ENCODE measurements at places on chromosomes 1 and 21. TPM values are rescaled to one million over a fixed set of nuclear protein-coding genes. Genes with fewer than 3 reads are reported as not detected.
A peak's percentile ranks its signal among the peaks of the same experiment; 100 is the strongest.

- DNase-seq, result peak; percentile 65
These were observed 590 bp downstream of the CNN3 start for GRCh38 chr1:94926126-94926914.

DNA sequence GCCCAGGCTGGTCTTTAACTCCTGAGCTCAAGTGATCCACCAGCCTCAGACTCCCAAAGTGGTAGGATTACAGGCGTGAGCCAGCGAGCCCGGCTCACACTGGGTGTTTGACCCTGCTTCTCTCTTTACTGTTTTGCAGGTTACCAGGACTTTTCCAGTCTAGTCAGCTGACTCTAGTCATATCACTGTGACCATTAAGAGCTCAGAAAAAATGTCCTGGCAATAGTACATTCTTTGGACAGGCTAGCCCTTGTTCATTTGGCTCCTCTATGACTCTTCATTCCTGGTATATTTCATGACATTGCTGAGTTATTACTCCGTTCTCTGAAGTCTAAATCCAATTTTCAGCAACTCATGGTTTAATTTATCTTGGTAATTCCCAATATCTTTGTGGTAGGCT, 8.0 kb upstream of the CA6 start:
- no peak for DNase-seq

DNA sequence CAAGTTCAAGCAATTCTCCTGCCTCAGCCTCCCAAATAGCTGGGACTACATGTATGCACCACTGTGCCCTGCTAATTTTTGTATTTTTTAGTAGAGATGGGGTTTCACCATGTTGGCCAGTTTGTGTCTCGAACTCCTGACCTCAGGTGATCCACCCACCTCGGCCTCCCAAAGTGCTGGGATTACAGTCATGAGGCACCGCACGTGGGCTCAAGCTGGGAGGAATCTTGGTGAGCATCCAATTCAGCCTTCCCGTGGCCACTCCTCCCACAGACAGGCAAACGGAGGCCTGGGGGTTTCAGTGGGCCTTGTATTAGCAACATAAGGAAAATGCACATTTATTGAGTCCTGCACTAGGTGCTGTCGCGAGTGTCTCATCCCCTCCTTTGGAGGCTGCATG, 24.5 kb upstream of the VWA5B1 start:
- DNase-seq, result no peak

DNA sequence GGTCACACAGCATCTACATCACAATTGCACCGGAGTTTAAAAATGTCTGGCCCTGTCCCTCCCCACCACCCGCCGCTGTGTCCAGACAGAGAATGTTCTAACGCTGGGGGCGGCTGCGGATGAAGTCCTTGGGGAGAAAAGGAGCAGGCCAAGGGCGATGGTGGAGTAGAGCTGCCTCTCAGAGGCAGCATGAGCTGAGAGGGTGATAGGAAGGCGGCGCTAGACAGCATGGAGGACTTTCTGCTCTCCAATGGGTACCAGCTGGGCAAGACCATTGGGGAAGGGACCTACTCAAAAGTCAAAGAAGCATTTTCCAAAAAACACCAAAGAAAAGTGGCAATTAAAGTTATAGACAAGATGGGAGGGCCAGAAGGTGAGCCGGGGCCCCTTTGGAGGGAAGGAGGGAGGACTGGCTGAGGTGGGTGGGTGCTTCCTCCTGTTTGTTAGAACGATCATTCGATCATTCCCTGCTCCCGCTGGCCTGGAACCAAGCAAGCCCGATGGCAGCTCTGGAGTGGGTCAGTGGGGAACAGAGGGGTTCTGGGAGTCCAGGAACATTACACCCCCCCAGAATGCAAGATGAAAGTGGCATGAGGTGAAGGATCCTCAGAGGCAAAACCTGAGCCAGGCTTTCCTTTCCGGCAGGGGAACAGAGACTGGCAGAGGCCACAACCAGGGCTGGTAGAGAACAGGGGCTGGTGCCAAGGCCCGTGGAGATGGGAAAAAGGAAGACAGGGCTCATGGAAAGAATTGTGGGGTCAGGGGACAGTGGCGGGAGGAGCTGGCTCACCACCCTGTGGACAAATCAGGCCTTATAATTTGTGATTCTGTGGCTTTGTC, at the start of the genes FAM229A and TSSK3:
Gene FAM229A, minus strand, starts transcription at position 12 of the 840 bp plus-strand sequence. CDS start 394 bp downstream, outside the sequence.
Gene TSSK3, plus strand, starts transcription at position 66 of the 840 bp plus-strand sequence. Its CDS starts 163 bp downstream, at position 229.
- DNase-seq, result no peak

The SPRR4 gene
- total RNA-seq, result not detected

The KLF17 gene
- total RNA-seq, result not detected

The ARHGEF16 gene
- 15.5 TPM for total RNA-seq
